ENCODE measurements at places on chromosomes 16 and 17.

GRCh38 chr17:72382971-72383722 lies 262.3 kb downstream of the SOX9 start:
- no peak for DNase-seq

DNA sequence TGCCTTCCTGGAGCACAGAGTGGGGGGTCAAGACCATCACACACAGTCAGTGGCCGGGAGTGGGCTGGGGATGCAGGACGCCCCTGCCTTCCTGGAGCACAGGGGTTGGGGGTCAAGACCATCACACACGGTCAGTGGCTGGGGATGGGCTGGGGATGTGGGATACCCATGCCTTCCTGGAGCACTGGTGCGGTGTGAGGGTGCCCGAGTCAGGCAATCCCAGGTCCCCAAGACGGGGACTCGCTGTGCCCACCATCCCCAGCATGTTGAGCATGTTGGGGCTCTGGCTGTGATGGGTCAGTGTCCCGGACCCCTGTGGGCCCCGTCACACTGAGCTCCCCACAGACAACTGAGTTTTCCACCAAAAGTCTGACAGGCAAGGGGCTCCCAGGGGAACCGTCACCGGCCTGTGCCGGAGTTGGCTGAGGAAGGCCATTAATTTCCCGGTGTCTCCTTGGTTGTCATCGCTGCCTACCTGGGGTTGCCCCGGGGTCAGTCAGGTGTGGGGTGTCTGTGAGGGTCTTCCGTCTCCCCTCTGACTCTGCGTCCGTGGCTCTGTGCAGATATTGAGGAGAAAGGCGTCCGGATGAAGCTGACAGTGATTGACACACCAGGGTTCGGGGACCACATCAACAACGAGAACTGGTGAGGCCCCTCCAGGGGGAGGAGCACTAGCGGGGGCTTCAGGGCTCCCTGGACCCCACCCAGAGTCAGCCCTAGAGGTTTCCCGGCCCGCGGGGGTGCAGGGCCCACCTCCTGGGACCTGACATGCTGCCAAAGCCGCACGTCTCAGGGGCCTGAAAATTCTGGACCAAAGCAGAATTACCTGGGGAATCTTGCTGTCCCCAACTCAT lies 347.1 kb downstream of the SEC14L1 start:
- no peak for DNase-seq

GRCh38 chr16:88052661-88053060 lies 101.4 kb downstream of the BANP start:
- no peak for DNase-seq

DNA sequence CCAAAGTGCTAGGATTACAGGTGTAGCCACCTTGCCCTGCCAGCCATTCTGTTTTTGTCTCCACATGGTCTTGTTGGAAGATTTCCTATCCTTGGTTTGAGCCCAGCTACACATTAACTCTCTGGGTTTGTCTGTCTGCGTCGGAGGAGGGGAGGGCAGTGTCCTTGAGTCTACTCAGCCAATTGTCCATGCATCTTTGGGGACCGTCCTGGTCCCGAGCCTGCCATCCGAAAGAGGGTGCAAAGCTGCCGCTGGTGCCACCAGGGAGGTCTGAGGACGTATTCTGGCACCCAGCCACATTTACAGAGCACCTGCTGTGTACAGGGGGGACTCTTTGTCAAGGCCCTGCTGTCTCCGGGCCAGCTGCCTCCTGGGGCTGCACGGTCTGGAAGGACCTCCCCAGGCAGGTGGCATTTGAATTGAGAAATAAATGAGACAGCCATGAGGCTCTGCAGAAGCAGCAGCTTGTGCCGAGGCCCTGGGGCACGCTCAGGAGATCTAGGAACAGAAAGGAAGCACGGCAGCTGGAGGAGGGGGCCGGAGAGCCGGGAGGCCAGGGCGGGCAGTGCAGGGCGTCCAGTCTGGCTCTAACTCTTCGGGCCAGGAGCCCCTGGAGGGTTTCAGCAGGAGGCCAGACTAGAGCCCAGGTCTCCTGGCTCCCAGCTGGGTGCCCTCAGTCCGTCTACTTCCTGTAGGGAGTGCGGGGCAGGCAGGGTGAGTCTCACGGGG lies 1.5 kb downstream of the CYBA start:
- no peak for DNase-seq

DNA sequence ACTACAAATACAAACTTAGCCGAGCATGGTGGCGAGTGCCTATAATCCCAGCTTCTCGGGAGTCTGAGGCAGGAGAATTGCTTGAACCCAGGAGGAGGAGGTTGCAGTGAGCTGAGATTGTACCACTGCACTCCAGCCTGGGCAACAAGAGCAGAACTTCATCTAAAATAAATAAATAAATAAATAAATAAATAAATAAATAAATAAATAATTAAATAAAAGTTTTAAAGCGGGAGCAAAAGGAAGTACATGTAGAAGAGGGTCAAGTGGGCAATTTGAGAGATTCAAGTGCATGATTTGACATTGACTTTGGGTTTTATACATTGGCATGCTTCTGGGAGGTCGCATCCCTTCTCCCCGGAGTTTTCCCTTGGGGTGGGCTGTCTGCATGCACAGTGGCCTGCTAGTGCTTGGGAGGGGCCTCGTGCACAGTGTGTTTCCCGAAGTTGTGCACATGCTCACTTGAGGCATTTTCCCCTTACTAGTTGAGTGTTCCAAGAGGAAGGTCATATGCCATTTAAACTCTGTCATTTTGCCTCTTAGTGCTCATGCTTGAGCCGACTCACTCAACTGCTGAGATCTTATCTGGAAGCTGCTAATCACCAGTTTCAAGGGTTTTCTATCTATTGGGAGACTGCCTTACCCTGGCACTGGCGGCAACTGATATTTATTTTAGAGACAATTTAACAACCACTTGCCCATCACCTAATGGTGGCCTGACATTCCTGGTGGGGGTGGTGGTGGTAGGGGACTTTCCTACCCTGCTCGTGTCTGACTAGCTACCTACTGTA lies 193.2 kb upstream of the MPHOSPH6 start:
- no peak for DNase-seq

DNA sequence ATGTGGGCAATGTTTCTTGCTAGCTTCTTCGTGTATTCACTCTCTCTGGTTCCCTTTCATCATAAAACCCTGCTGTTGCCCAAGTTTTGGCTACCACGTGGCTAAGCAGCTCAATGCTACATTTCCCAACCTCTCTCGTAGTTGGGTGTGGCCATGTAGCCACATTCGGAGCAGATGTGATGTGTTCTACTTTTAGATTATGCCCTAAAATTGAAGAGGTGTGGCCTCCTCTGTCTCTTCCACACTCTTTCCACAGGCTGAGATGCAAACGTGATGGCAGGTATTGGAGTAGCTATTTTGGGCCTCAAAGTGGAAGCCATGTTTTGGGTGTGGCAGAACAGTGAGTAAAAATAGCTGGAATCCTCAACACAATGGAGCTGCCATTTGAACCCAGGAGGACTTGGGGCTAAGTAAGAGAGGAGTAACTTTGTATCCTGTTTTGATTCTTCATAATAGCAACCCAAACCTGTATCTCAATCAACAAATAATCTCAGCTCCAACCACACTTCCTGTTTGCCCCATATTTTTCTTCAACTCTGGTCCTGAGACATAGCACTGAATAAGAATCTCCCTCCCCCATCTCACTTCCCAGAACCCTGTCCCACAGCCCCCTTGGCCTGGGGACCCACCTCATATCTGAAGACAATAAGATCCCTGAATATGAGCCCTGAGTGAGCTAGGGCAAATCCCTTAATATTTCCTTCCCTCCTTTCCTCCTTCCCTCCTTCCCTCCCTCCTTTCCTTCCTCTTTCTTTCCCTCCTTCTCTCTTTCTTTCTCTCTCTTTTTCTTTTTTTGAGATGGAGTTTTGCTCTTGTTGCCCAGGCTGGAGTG lies 4.0 kb downstream of the NUPR1 start:
- DNase-seq = peak; percentile 7

GRCh38 chr16:7492122-7492521 lies 159.5 kb downstream of the RBFOX1 start:
- DNase-seq = no peak

- DNase-seq = peak; percentile 85
These were observed 9.2 kb upstream of the TSPOAP1 start for GRCh38 chr17:58337600-58338453.

GRCh38 chr17:50107790-50108414 lies 12.8 kb downstream of the PDK2 start:
- DNase-seq = no peak

DNA sequence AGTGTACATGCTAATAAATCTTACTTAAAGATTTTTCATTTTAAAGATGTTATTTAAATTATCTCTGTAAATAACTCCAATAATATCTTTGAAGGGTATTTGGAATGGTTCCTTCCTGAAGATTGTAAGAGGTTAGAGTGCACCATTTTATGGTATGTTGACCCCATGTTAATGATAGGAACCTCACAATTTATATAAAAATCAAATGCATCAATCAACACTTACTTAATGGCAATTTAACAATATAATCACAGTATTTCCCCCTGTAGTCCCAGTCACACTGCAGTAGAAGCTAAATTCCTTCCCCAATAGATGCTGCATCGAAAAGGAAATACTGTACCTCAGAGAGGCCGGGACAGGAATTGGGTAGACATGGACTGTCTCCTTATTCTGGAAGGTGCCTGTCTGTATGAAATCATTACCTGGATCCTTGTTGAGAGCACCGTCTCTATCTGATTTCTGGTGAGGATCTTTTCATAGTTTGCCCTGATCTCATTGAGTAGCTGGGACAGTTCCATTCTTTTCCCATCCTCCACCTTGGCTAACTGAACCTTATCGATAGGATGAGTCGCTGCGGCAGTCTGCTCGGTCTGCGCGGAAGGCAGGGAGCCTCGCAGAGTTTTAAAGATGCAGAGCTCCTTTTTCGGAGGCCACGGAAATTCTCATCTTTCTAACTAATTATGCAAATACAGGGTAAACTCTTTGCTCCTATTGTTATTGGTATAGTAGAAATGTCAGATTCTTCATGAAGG lies at the start of gene KRT222:
Gene KRT222, minus strand, starts transcription at position 596 of the 752 bp plus-strand sequence. Its CDS starts 78 bp downstream, at position 518.
- no peak for DNase-seq

GRCh38 chr16:4847774-4848587 lies 700 bp downstream of the UBN1 start:
- peak; percentile 26 for DNase-seq

GRCh38 chr17:19000531-19001325 lies 3.8 kb downstream of the FAM83G start:
- DNase-seq = no peak

DNA sequence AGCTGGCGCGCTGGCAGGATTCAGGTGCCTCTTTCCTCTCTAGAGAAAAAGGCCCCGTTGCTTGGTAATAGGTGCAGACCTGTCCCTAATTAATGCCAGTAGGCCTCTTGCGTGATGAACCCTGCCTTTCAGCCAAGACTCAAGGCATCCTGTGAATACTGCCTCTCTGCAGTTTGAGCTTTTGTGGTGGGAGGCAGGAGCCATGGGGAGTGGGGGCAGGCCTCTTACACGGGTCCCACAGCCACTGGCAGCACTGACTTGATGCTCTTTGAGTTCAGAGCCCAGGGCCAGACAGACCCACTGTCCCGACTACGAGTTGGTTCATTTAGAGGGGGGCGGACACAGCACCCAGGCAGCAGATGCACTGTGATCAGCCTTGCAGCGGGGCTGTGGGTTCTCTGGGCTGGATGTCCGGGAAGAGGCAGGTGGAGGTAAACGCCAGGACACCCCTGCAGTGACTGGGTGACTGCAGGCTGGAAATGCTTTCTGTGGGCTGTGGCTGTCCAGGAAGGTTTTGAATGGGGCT lies 237.0 kb downstream of the SEC14L1 start:
- DNase-seq = no peak

GRCh38 chr17:8117367-8117979 lies 841 bp downstream of the ALOXE3 start:
- no peak for DNase-seq

- DNase-seq = no peak
These were observed 1.6 kb downstream of the MYO1C start for GRCh38 chr17:1490643-1491442.

Measured in skeletal muscle cell (primary cell).